Lower leg skin (tissue), 4 donors: ENCODE measurements at places on chromosomes 6 and 20.

- DNase-seq, result no peak
Measured at GRCh38 chr6:73734832-73735453, 38.9 kb downstream of the CD109 start.

GRCh38 chr6:34522761-34523160 is 33.4 kb downstream of the SPDEF start:
- no peak for DNase-seq

DNA sequence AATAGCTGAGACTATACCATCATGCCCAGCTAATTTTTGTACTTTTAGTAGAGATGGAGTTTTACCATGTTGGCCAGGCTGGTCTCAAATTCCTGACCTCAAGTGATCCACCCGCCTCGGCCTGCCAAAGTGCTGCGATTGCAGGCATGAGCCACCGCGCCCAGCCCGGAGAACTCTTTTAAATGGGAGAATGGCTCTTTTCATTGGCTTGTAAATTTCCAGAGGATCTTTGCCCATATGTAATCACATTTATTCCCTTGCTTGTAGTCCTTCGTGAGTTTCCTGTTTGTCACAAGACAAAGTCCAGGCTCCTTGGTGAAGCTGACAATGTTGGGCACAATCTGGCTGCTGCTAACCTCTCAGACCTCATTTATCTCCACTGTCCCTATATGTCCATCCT is 135.1 kb downstream of the CEP57L1 start:
- DNase-seq, result no peak

- no peak for DNase-seq
Measured at GRCh38 chr6:90350689-90351554, 54.3 kb upstream of the BACH2 start.

GRCh38 chr6:53361549-53362031 is 12.8 kb upstream of the ELOVL5 start:
- DNase-seq, result no peak

DNA sequence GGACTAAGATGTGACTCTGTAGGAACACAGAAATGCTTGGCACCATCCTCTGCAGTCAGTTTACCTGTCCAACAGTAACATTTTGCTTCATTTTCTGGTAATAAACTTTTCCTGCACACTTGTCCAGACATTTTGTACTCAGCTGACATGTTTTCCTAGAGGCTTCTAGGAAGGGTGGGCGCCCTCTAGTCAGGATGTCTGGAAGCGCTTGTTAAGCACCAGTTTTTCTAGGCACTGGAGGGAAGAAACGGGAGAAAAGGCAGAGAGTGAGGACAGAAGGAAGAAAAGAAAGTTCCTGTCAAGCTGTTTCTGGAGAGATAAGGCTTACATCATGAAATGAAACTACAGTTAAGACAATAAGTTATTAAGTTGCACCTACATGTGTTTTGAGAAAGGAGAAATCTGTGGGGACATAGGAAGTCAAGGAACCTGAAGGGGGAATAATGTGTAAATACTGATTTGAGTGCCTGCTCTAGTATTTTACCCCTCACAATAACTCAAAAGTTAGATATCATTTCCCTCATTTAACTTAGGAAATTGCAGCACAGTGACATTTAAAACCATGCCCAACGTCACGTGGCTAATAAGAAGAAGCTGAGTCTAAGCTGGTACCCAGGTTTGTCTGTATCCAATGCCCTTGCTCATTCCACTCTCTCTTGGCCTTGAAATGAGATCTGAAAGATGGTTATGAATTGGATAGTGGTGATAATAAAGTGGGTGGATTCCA is 42.7 kb upstream of the TNFRSF21 start:
- no peak for DNase-seq

DNA sequence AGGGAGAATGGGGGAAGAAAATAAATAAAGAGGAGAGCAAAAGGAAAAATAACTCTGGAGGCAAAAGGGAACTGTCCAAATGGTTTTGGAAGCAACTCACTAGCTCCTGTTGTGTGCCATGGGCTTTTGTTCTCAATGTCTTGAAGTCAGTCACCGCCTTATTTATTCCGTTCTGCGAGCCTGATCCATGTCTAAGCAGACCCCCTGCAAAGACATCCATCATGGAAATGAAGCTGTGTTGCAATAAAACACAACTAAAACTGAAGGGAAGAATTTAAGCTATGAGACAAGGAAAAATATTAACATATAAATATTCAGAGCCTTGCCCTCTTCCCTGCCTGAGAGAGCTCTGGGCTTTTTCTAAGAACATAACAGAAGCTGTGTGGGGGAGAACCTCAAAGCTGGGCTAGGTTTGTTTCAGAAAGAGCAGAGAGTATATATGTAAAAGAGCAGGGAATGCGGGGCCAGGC is 373.2 kb upstream of the CNR1 start:
- no peak for DNase-seq

DNA sequence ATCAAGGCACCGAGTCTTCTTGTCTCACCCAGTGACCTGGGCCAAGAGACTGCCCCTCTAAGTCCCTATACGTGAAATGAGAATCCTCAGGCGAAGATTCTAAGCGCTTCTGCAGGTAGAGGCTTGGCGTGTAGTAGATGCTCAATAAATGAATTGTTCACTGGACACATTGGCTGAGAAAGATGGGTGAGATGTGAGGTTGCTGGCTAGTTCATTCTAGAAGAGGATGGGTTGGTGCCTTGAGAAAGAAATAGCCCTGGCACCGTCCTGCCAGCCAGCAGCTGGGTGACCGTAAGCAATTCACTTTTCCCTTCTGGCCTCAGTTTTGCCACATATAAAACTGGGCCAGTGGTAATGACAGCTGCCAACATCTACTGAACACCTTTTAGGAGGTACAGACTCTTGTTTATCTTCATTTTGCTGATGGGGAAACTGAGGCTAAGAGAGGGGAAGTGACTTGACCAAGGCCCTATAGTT is 1.4 kb downstream of the SRC start:
- no peak for DNase-seq

DNA sequence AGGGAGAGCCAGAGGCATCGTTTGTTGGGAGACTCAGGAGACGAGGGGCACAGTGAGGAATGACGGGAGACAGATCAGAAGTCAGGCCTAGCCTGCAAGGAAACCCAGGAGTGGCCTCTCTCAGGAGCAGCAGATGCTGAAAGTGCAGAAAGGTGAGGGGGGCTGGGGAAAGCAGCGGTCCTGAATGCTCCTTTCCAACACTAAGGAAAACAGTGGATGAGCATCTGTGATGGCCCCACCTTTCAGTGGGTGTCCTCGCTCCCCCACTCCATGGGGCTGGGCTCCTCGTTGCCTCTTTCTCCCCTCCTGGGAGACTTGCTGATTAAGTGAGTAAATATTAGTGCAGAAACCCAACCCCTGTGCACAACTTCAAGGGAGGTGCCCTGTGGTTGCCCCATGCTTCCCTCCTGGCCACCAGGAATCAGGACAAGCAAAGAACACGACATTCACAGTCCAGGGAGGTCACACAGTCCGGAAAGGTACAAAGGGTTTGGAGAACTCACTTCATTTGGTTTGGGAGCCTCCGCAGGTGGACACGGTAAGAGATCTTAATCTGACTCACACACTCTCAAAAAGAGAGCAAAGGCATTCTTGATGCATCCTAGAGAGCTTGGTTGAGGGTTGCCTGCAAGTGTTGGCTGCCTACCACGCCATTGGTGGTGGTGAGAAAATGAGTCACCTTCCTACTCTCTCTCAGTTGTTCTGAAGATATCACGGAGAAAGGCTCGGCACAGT is 9.7 kb upstream of the BPIFB1 start:
- DNase-seq, result no peak

DNA sequence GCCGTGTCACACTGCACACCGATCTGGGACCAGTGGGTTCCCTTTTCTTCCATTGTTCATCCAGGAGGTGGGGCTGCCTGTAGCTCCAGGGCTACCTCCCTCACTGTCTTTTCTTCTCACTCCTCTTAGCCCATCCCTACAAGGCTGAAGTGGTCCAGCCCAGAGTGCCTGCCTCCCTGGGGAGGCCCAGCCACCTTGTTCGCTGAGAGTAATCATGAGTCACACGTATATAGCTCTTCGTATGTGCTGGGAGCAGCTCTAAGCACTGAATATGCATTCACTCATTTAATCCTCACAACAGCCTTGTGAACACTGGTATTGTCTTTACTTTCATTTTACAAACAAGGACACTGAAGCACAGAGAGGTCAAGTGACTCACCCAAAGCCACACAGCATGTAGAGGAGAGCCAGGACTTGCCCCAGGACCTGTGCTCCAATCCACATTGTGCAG is 14.7 kb upstream of the CCDC167 start:
- DNase-seq, result no peak

DNA sequence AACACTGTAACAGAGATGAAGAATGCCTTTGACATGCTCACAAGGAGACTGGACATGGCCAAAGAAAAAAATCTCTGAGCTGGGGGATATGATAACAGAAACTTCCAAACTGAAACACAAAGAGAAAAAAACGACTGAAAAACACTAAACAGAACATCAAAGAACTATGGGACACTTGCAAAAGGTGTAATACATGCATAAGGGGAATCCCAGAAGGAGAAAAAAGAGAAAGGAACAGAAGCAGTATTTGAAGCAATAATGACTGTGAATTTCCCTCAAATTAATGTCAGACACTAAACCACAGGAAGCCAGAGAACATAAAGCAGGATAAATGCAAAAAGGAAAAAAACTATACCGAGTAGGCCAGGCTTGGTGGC is 117.4 kb upstream of the ARID1B start:
- DNase-seq, result no peak

GRCh38 chr6:32790306-32790705 is 26.5 kb downstream of the HLA-DOB start:
- no peak for DNase-seq

- DNase-seq, result no peak
Measured at GRCh38 chr20:42179768-42180167, 561.6 kb upstream of the CHD6 start.

- no peak for DNase-seq
Measured at GRCh38 chr6:119834418-119834817, 484.9 kb upstream of the MAN1A1 start.

DNA sequence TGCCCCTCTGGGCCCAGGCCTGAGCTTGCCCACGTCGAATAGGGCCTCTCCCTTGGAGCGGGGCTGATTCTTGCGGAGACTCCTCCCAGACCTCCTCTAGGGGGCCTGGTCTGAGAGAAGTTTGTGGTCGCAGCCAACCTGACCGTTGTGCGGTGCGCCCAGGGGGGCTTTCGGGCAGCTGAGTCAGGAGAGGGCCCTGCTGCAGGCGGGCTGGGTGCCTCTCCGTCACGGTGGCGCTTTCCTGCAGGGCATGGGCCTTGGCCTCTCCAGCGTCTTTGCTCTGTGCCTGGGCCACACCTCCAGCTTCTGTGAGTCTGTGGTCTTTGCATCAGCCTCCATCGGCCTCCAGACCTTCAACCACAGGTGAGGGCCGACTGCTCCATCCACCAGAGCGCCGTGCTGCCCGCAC is 12.9 kb downstream of the SLC17A9 start:
- DNase-seq, result no peak

DNA sequence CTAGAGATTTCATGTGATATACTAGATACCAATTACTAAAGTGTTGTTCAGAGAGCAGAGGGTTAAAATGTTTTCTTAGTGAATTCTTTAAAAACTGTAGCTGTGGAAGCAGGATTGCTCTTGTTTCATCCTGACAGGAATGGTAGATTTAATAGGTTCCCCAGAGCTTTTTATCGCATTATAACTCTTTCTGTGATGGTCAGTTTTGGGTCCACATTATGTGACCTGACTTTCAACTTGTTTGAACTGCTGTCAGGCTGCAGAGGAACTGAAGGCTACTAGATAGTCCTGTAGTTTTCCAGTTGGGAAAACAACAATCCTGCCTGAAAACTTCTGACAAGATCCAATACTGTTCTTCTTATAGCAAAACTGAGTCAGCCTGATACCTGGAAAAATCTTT is 329.3 kb upstream of the FLRT3 start:
- no peak for DNase-seq

GRCh38 chr20:1944345-1945091 is 49.3 kb downstream of the SIRPA start:
- DNase-seq, result no peak

DNA sequence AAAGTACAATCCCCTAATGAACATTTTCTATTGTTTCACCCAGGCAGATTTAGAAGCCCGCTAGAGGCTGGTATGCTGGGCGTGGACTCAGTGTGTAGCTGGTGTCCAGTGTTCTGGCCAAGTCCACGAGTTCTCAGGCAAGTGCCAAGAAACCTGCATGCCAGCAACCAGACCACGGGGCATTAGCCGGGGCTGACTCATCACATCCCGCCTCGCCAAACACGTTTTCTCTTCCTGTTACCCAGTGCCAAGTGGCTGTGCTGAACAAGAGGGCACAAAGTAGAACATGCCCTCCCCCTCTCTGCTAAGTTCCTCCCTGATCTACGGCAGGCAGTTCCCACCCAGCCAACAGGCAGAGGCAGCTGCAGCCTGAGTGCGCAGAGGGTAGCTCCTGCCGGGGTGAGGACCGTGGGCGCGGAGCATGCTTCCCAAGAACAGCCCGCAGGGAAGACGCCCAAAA is 29.6 kb downstream of the RAMACL start:
- DNase-seq, result peak; percentile 97

DNA sequence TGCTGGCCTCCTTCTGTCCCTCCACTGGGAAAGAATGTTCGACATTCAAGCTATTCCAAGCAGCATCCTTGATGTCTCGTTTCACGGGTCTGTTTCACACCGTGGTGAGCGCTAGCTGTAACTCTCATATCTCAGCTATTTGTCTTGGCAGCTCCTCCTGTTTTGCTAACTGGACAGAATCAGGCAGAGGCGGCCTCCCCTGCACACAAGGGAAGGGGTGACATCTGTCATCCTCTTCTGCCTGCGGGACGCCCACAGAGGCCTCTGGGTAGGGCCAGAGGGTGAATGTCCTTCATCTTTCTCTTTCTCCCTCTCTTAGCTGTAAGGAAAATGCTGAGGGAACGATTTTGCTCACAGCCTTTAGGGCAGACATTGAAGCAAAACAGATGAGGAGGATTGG is 232.8 kb upstream of the GMDS start:
- DNase-seq, result no peak

GRCh38 chr20:41072190-41072863 is 43.7 kb downstream of the TOP1 start:
- no peak for DNase-seq

DNA sequence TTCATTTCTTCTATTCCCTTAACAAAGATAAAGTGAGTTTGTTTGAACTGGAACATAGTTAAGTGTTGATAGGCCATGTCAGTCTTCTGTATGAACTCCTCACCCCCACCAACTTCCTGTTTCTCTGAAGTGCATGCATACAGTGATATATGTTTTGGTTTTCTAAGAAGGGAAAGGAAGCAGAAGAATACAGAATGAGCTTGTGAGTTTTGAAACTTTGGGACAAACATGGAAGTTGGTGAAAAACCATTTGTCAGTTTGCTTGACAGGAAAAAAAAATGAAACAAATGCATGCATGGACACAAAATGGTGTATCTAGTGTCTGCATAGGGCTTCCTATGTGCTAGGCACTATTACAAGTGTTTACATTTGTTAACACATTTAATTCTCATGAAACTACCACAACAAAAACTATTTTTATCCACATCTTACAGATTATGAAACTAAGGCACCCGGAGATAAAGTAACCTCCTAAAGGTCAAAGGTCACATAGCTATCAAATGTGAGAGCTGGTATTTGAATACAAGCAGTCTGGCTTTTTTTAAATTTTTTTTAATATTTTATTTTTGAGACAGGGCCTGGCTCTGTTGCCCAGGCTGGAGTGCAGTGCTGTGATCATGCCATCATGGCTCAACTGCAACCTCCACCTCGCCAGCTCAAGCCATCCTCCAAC is 105.9 kb downstream of the ADGRB3 start:
- DNase-seq, result no peak
